ENCODE measurements at places on chromosomes 6 and 20. TPM values are rescaled to one million over a fixed set of nuclear protein-coding genes. Genes with fewer than 3 reads are reported as not detected.

Gene PCED1A
- 26.5 TPM for total RNA-seq

Gene AKAP12
- total RNA-seq = 99.7 TPM

Gene MUC21
- not detected for total RNA-seq

Gene RFX6
- total RNA-seq = not detected

Gene FAM162B
- total RNA-seq = not detected

Gene LTB
- not detected for total RNA-seq

Gene TFEB
- 5.3 TPM for total RNA-seq

Gene TNFRSF6B
- total RNA-seq = 95.5 TPM

Gene TMEM244
- not detected for total RNA-seq
